ENCODE measurements at places on chromosomes 2 and 18. TPM values are rescaled to one million over a fixed set of nuclear protein-coding genes. Genes with fewer than 3 reads are reported as not detected.

- no peak for DNase-seq
These were observed 300.8 kb downstream of the BCL11A start for GRCh38 chr2:60252581-60253150.

Gene MAP3K19
- total RNA-seq = not detected

DNA sequence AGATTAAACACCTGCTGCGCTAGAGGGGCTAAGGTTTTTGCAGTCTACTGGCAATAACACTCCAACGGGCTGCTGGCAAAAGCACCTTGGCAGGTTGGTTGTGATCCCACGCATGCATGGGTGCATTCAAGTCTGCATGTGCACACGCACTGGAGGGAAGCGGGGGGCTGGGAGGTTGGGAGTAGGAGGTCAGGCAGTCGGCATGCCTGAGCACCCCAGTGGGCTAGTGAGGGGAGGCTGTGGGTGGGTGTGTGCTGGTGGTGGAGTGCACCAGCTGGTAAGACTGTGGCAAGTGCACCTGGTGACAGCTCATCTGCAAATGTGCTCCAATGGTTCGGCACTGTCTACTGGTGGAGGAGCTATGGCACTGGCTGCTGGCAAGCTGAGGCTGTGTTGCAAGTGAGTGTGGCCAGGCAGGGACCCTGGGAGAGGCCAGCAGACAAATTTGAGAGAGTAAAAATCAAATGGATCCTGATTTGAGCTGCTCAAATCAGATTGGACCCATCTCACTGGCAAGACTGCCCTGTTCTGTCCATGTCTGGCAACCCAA, 460.6 kb upstream of the DSEL start:
- DNase-seq = no peak

- no peak for DNase-seq
These were observed 3.8 kb downstream of the ONECUT2 start for GRCh38 chr18:57438743-57439608.

Gene IL37
- total RNA-seq = 3.1 TPM

GRCh38 chr18:54616220-54616848, 25.3 kb downstream of the DYNAP start:
- no peak for DNase-seq

Gene SMIM21
- total RNA-seq = not detected

Gene RFTN2
- 0.07 TPM for total RNA-seq

- no peak for DNase-seq
These were observed 24.6 kb upstream of the FZD7 start for GRCh38 chr2:202009019-202009481.

Gene CXXC1
- total RNA-seq = 39.0 TPM
